ENCODE measurements at places on chromosomes 3 and 15.

- peak; percentile 18 for DNase-seq
Observed at GRCh38 chr3:107524326-107524840, 1.6 kb downstream of the BBX start.

DNA sequence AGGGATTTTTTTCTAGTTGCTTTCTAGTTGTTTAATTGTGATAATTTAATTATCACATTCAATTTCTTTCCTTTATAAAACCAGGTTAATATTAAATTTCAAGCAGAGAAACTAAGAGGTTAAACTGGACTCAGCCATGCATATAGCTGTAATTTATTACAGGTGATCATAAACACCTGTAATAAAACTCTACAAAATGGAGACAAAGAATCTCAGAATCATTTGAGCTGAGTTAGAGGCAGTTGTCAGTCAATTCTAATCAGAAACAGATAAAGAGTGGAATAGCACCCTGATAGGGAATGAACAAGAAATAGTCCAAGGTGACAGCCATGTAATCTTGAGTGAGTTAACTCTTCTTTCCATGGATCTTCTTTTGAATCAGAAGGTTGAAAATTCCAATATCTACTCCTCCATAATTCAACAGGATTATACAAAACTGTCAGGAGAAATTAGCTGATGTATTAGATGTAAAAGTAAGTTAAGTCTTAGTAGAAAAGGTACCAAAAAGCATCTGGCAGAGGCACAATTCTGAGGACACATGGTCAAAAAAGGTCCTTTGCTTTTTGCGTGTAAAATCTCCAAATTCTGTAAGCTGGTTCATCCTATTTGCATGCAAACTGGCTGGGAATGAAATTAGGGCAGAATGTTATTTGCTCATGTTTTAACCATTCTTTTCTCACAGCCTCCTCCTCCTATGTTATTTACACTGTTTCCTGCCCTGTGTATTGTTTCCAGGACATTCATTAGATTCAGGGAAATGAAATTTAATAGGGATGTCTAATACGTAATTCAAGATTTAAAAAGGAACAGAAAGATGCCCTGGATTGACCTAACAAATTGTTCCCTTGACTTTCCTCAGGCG lies 39.4 kb upstream of the B3GNT5 start:
- no peak for DNase-seq

GRCh38 chr15:86968244-86968643 lies 888.6 kb downstream of the AGBL1 start:
- no peak for DNase-seq

DNA sequence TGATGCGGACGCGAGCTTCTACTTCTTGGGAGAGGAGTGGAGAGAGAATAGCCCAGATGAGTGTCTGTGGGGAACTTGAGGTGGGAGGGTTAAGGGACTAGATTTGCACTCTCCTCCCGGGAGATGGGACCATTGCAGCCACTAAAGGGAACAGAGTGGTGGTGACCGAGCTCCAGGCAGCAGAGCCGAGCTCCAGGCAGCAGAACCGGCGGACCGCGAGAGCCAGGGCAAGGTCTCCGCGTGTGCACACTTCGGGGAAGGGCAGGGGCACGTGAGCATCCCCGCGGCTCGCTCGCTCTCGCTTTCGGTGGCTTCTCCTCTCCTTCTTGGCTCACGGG lies 1.1 kb downstream of the IGDCC3 start:
- DNase-seq: no peak

DNA sequence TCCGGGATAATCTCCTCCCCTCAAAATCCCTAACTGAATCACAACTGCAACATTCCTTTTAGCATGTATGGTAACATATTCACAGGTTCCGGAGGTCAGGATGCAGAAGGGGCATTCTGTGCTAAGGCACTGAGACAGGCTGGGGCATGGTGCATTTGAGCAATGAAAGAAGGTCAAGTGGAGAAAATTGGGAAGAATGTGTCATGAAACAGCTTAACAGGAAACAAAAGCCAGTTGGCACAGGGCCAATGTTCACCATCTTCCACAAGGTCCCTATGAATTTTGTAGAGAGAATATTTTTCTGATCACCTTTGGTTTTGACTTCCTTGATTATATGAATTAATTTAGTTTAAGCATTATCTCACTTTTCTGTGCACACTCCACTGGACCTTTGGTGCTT lies 587.7 kb upstream of the NR2F2 start:
- DNase-seq: no peak

- no peak for DNase-seq
Observed at GRCh38 chr15:67009576-67010569, 55.5 kb upstream of the SMAD3 start.

DNA sequence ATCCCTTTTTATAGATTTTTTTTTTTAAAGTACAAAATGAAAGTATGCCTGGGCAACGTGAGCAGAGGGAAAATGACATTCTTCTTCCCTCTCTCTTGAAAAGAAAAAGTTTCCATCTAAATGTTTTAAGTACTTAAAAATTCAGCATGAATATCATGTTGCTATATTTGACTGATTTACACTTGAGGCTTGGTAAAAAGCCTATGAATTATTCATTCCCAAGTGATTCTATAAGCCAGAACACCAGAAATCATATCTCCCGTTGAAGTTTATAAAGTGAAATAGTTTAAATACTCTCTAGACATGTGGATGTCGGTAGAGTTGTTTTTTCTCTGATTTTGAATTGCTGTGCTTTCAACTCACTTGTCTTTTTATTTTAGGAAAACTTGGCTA lies 276.2 kb upstream of the RARB start:
- DNase-seq: no peak

DNA sequence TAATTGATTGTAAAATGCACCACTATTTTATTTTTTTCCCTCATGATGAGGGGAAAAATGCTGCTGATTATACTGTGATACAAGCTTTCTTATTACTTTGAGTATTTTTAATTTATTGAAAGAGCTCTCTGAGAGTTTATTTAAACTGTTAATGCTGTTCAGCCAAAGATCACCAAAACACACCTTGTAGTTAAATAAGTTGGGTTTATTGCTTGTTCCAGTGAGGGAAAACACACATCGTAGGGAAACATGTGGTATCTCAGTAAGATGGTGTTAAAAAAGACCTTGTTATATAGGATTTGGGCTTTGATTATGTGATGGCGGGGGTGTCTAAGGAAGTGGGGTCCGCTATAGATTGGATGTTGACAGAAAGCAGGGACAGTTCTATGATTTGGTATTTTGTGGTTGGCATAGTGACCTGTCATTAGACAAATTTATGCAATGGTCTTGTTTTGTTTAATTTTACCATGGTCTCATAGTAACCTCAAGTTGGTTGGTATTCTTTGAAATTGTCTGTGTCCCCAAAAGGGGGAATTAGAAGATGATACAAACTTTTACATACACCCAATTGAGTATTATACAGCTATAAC lies 11.1 kb downstream of the HACD3 start:
- no peak for DNase-seq

DNA sequence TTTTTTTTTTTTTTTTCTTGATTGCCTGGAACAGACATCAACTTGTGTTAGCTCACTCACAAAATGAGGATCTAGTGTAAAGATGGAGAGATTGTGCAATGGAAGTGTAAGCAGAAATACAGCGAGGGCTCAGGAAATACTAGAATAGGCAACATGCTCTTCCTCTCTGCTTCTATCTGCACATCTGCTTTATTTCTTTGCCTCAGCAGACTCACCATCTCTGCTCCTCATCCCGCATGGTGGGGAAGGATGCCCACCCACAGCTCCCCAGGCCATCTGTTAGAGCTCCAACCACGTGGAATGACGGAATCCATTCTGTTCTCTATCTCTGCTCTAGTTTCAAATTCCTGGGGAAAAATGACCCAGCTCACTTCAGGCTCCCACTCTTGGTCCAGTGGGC lies 128.0 kb upstream of the ADAMTS9 start:
- no peak for DNase-seq

GRCh38 chr3:110413807-110414748 lies 657.5 kb upstream of the NECTIN3 start:
- no peak for DNase-seq

GRCh38 chr15:35130245-35130644 lies 45.1 kb upstream of the NANOGP8 start:
- DNase-seq: no peak

GRCh38 chr3:94616833-94617232 lies 554.0 kb downstream of the NSUN3 start:
- DNase-seq: no peak

GRCh38 chr3:194732617-194733016 lies 46.9 kb downstream of the FAM43A start:
- DNase-seq: no peak

- DNase-seq: no peak
Observed at GRCh38 chr3:72065872-72066641, 281.1 kb upstream of the PROK2 start.

DNA sequence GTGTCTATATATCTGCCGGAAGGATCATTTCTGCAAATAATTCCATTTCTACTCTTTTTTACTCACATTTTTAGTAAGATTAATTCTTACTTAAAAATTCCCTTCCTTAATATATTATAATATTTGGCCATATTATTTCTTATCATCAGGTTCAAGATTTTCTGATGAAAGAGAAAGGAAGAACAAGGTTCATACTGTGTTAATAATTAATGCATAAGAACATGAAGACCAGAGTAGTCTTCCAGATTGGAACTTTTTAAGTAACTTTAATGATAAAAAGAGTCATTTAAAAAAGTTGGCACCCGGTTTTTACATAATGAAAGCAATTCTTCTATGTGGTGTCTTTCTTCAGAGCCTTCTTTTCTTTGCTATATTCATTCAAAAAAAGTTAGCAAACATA lies 590 bp downstream of the ACKR4 start:
- no peak for DNase-seq

- DNase-seq: peak; percentile 88
Observed at GRCh38 chr15:74776821-74777768, 4.8 kb upstream of the CSK start.

DNA sequence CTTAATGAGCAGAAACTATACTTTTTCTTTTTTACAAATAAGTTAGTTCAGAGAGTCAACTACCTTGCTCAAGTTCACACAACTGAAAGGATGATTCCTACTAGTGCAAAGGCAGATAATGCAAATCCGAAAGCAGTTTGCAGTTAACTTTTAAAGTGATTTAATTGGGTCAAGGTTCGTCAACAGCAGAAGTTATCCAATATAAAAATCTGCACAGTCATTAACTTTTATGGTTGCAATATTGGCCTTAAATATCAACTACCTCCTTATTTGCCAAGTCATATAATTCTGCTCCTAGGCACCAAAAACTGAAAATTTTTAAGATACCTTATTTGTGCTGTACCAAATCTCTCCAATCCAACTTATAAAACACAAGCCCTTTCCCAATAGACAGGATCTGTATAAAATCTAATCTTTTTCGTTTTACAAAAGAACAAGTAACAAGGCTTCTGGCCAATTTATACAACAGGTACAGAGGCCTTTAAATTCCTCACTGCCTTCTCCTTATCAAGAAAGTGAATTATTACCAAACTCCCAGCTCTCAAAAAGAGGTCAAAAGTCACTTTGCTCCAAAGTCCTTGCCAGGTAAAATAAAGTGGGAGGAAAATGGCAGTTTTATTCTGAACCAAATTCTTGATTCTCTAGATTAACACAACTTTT lies 416.6 kb upstream of the NECTIN3 start:
- DNase-seq: no peak

DNA sequence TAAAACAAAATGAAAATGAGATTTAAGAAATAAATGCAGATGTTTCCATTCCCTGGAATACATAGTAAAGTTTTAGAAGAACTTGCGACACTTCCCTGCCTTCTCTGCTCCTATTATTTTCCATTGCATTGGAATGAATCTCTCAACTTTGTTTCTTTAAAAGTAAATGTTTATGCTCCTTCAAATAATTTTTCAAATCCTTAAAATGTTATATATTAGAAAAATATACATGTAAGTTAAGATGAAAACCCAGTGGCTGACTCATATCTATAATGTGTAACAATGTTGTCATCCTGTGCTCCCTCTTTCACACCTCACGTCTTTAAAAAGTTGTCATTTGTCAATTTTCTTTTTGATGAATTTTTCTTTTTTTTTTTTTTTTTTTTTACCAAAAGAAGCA lies 3.6 kb downstream of the RBMS3 start:
- DNase-seq: no peak

DNA sequence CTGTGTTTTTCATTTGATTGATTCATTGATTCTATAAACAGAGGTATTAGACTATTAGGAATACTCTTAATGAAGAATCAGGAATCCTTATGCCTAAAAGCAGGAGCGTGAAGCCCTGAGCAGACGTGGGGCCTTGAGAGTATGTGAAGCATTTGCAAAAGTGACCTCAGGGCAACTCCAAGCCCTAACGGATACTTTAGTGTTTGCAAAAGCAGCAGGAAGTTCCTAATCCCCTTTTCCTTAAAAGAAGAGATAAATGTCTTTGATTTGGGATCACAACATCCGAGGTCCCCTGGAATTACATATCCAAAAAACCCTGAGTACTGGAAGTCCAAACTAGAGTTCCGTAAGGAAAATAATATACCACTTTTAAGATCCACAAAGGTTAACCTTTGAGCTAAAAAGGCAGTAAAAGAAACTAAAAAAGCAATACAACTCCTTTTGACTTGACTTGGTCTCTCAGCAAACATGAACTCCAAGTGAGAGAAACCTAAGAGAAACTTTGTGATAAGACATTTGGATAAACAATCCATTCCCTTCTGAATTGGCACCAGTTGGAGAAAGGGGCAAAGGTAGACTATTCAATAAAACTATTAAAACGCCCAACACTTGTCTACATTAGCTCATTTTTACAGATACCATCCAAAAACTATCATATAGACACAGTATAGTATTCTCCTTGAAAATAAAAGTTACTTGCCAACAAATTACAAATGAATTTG lies 27.4 kb downstream of the PRTG start:
- no peak for DNase-seq

All from inflammatory macrophage treated with lipopolysaccharide for 1 hour (primary cell).